ENCODE measurements at places on chromosomes 7 and 10.

- no peak for DNase-seq
These were observed 232.5 kb downstream of the MAD1L1 start for GRCh38 chr7:2000153-2000687.

DNA sequence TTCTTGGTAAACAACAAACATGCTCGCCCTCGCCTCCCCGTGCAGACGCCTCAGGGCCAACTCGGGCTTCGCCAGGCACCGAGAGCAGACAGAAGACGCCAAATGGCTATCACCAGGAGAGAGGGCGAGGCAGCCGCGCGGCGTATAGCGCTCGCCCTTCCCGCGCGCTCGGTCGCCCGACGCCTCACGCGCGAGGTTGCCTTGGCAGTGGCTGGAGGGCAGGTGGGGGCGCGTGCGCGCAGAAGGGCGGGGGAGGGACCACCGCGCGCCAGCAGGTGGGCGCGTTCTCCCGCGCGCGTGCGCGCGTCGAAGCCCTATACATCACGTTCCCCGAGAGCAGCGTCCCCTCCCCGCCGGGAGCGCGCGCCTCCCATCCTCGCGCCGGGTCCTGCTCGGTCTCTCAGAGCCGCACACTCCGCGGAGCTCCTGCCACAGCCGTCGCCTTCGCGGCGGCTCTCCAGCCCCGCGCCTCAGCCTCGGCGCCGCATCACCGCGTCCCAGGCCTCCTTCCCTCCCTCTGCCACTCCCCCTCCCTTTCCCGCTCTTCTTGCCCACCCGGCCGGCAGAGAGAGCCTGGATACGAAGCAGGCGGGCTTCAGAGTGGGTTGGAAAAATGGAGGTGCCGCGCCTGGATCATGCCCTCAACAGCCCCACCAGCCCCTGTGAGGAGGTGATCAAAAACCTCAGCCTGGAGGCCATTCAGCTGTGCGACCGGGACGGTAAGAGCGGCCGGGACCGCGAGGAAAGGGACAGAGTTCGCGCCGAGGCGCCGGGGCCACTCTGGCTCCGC lies at the start of gene PHYHIPL:
TSS of gene PHYHIPL (plus strand) at position 403 of the 790 bp plus-strand sequence. CDS start at position 614, 211 bp downstream.
- DNase-seq = no peak

DNA sequence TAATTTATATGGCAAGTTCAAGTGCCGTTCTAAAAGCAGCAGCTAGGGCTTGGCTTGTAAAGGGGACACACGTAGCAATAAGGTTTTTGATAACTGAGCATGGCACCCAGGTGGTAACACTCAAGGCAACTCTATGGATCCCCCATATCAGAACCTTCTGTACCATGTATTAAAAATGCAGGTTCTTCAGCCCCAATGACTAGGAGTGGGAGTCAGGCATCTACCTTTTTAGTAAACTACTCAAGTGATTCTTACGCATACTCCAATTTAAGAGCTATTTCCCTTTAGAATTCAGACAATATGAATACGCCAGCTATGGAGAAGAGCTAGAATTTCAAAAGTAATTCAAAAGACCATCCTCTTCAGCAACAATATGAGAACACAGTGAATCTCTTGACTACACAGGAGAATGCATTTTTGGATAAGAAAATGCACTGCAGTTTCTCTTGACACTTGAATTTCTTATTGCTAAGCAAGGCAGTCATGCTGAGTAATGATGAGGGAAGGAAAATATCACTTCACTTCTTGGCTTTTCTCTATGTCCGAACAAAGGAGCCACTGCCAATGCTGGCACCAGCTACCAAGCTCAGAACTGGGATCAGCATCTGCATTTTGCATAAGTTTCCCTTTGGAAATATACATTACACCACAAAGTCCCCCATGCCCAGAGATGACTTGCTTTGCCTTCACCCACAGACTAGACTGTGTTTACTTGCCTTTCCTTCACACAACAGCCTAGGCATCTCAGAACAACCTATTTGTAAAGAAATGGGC lies 53.5 kb downstream of the ABLIM1 start:
- no peak for DNase-seq

- peak; percentile 27 for DNase-seq
These were observed 283.8 kb downstream of the PTEN start for GRCh38 chr10:88147000-88147798.

DNA sequence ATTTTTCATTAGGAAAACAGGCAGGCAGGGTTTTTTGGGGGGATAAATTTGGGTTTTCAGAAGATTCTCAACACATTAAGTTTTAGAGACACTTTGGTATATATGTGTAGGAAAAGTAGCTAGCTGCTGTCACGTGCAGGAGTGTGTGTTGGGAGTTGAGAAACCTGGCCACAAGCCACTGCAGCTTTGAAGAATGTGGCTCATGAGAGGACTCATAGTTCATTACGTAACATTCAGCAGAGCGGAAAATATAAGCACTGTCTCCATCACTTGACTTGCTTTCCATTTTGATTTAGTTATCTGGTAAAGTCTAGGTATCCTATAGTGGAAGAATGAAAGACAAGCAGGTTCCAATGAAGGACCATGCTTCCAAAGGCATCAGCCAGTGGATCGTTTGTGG lies 31.2 kb downstream of the SMNDC1 start:
- no peak for DNase-seq

GRCh38 chr7:94055963-94056362 lies 51.8 kb upstream of the BET1 start:
- no peak for DNase-seq

GRCh38 chr10:124975977-124976514 lies 34.1 kb downstream of the ZRANB1 start:
- DNase-seq = no peak

DNA sequence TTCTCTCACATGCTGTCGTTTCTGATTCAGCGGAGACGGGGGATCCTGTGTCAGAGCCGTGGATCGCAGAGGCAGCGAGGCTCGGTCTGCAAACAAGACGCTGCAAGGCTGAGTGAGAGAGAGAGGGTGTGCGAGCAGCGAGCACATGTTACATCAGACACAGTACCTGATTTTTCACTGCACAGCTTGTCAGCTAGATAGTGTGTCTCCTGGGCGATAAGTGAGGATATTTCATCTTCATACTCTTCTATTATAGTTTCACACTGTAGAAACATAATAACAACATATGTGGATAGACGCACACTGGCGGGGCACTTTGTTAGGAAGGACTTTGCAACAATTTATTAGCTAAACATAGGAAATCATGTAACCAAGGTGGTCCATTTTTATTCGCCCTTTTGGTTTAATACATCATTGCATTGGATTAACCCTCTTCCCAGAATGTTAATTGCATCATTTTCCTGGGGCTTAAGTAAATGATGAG lies 39.5 kb downstream of the CNPY1 start:
- no peak for DNase-seq

DNA sequence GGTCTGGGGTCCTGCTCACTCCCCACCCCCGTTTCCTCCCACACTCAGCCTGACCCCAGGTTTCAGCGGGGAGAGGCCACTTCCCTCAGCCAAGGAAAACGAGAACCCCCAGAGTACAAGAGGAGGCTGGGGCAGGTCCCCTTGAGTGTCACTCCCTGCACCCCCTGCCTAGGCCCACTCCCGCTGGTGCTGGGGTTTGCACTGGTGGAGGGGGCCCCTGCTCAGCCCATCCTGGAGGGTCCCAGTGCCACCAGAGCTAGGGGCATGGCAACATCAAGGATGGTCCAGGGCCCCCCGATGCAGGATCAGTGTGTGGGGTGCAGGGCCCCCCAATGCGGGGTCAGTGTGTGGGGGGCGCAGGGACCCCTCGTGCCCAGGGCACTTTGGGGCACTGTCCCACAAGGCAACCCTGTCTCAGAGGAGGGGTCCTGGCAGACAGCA lies 70.5 kb upstream of the KCTD7 start:
- DNase-seq = no peak

DNA sequence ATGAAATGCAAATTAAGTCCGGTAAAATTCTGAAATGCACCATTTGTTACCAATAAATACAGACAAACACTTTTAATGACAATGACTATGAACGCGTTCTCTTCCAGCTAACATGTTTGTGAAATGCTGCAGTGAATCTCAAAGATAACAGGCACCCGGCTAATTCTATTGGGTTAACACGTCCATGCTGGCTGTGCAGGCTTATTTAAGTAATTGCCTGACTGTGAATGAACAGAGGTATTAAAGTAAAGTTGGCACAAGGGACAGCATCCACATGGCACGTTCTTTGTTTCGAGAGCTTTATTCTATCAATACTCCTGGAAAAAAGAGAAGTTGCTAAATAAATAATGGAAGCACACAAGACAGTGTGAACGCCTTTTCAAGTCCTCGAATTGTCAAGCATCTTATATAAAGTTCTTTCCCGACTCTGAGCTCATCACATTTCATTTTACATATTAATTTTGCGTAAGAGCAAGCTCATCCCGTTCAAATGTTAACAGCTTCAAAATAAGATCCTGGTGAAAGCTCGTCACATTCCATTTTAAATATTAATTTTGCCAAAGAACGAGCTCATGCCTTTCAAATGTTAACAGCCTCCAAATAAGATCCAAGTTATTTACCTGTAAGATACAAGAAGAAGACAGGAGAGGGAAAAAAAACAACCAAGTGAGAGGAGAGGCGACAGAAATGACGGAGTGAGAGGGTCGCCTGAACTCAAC lies 111.3 kb upstream of the RHEB start:
- DNase-seq = no peak

DNA sequence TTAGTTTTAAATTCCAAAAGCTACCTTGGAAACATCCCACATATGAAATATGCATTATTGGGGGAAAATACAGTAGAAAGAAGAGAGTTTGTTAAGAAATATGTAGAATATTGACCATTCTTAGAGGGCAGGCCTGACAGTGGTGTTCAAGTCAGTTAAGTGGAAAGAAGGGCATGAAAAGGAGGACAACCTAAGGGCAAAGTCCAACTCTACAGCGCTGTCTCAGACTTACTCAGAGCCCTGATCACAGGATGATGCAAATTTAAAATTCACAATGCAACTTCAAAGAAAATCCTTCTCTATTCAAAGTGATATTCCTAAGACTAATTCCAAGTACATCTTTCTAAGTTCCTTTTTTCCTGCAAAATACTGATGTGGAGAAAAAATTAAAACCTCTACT lies 139.1 kb upstream of the LRRTM3 start:
- DNase-seq = no peak

GRCh38 chr10:117226813-117227451 lies 14.0 kb upstream of the SLC18A2 start:
- DNase-seq = peak; percentile 43

- DNase-seq = no peak
These were observed 68.9 kb upstream of the INSYN2A start for GRCh38 chr10:127265288-127265687.

DNA sequence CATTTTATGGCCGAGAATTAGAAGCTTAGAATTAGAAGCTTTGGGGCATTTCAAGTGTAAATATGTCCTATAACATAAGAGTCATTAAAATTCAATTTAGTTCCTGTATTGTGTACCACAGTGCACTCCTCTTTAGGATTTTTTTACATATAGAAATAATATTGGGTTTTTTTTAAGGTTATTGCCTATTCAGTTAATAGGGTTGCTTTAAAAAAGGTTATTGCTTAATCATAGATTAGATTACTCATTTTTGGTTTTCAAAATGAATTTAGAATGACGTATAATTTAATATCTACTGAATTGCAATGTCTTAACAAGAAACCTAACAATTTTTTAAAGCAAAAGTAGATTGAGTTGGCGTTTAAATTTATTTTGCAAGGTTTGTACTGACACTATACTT lies 34.1 kb downstream of the NOC3L start:
- DNase-seq = no peak

Data from colonic mucosa (tissue), 4 donors.